Gastroesophageal sphincter (tissue), 4 donors: ENCODE measurements at places on chromosomes 1 and 21. TPM values are rescaled to one million over a fixed set of nuclear protein-coding genes. Genes with fewer than 3 reads are reported as not detected.

C1orf226 gene
- 17.5 TPM for total RNA-seq

GIPC2 gene
- 2.2 TPM for total RNA-seq

RUNX3 gene
- 1.9 TPM for total RNA-seq

HIPK1 gene
- total RNA-seq = 75.8 TPM

NR1I3 gene
- not detected for total RNA-seq

PCSK9 gene
- total RNA-seq = 0.23 TPM

HSF2BP gene
- total RNA-seq = 1.5 TPM

C4BPB gene
- total RNA-seq = 1.6 TPM

PDZK1IP1 gene
- total RNA-seq = 13.0 TPM

BMP8B gene
- total RNA-seq = 2.2 TPM

CERS2 gene
- 98.3 TPM for total RNA-seq

NBPF6 gene
- not detected for total RNA-seq

TNFSF4 gene
- 3.4 TPM for total RNA-seq

SAMD11 gene
- 21.2 TPM for total RNA-seq
